ENCODE measurements at places on chromosomes 5 and 9.

GRCh38 chr9:16236882-16237281 is 633.6 kb downstream of the BNC2 start:
- no peak for DNase-seq

DNA sequence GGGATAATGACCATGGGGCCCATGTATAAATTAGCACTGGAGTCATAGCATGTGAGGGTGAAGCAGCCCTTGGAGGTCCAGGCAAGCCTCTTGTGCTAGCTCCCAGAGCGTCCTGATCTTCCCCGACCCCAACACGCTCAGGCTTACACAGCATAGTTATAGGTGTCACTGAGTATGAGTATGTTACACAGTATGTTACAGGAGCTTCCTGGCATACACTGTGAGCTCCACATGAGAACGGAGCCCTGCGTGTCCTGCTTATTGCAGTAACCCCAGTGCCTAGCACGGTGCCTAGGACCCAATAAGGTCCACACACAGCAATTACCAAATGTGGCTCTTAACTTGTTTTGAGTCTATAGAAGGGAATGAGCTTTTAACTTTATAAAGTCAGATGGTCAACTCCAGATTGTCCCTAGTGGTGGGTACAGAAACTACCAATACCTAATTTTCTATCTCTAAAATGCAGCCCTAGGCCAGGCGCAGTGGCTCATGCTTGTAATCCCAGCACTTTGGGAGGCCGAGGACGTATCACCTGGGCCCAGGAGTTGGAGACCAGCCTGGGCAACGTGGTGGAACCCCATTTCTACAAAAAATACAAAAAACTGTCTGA is 64.1 kb downstream of the PLAC8L1 start:
- no peak for DNase-seq

- DNase-seq, result no peak
Measured at GRCh38 chr5:6757414-6757969, 44.3 kb downstream of the TENT4A start.

DNA sequence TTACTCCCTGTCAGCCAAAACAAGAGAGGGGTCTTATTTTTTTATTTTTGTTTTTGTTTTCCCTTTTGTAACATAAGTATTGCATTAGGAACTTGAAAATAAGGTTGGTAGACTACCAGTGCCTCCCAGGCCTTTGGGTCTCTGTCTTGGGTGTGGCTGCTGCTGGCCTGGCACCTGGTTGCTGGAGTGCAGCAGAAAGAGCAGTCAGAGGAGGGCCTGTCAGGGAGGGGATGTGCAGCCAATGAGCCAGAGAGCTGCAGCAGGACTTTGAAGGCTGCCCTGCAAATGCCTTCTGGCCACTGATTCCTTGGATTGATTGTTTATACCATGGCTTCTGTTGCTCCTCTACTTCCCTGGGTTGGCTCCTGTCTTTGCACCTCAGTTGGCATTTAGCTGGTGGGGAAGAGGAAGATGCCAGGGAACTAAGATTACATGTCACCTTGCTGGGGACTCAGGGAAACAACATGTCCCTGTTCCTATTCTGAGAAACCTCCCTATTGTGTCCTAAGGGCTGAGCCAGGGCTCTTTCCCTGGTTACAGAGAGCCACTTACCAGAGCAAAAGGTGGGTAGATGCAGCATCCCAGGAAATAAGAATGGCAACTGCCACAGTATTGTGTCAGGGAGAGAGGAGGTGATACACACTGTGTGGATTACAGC is 66.6 kb downstream of the ANGPTL2 start:
- no peak for DNase-seq

DNA sequence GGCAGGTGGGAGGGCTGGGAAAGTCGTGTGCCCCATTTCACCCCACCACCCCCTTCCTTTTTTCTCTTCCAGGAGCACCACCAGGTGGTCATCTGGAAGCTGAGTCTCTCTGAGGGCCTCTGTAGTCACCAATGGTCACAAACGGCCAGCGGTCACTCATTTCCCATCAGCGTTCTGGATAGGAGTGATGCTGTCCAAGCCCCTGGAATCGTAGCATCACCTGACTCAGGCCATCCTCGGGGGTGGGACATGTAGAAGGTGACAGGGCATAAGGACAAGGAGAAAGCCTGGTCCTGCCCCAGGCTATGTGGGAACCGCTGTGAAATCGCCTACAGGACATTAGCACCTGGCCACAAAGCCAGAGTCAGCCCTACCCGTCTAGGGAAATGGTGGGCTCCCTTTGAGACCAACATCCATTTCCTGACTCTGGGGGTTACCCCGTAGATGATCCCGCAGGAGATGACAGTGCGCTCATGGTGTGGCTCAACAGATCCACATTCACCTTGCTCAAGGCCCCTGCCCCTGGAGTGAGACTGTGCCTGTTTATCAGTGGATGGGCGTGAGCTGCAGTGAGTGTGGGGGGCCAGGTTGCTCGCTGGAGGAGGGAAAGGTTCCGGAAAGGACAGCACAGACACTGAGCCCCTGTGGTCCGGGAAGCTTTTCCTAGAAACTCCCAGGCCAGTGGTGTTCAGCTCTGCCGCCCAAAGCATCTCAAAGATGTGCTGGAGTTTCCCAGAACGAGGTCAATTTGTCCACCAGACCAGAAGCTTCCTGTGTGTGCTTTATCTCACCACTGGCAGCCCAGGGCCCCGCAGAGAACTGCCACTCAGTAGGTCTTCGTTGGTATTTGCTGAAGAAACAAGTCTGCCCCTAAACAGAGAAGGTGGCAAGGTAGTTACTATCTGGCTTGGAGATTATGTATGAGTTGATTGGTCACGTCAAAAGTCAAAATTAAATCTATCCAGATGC is 61.1 kb upstream of the UNC5A start:
- no peak for DNase-seq

- DNase-seq, result no peak
Measured at GRCh38 chr9:122276096-122276495, 11.4 kb downstream of the MRRF start.

DNA sequence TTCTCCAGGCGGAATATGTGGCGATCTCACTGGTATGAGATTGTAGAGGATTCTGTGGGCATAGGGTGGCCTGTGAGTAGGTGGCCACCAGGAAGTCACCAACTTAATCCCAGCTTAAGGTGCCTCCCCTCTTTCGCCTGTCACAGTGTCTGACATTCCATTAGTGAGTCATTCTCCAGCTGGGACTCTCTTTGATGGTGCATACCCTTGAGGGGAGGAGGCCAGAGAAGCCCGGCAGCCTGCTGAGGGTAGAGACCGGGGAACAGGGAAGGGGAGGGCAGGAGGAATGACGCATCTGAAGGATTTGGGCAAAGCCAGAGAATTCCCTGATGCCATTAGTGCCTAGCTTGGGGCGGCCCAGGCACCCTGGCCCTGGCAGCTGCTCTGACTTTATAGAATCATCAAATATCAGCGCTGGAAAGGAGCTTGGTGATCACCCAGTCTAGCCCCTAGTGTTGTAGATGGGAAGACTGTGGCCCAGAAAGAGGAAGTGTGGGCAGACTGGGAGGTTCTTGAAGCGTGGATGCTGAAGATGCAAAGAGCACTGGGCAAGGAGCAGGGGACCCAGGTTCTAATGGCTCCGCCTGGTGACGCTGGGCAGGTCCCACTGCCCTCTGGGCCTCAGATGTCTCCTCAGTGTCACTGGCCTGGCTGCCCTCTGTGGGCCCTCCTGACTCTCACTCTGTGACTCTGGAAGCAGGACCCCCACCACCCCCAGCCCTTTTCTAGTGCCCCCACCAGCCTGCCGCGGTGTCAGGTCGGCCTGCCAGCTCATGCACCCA is 41.4 kb downstream of the DAB2IP start:
- no peak for DNase-seq

DNA sequence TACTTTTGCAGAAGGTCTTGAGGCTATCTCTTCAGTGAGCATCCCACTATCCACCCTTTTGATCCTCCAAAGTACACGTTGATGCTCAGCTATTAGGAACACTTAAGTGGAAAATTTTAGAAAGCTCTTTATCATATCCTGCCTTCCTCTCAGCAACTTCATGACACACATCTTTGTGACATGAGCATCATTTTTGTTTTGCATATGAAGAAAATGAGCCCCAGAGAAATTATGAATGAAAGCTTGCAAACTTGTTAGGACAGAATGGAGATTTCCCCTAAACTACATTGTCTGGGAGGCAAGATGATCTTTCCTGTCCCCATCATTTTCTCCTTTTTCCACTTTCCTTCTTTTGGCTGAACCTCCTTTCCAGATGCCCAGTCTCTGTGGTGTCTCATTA is 239.4 kb upstream of the PIK3R1 start:
- DNase-seq, result no peak

DNA sequence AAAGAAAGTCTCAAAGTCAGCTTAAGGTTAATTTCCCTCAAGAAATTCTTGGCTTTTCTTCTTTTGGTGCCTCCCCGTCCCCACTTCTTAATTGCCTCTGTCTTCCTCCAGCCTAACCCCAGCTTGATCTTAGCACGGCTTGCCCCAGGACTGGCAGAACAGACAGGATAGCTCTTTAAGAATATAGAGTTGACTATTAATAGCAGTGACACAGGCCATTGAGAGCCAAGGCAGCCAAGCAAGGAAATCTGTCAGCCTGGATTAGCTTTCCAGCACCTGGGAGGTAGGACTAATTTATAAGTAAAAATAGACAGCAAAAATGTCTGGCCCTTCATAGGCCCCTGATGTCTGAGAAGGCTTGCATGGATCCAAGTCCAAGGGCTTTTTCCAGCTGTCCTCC is 384.6 kb upstream of the SLC30A5 start:
- DNase-seq, result no peak

DNA sequence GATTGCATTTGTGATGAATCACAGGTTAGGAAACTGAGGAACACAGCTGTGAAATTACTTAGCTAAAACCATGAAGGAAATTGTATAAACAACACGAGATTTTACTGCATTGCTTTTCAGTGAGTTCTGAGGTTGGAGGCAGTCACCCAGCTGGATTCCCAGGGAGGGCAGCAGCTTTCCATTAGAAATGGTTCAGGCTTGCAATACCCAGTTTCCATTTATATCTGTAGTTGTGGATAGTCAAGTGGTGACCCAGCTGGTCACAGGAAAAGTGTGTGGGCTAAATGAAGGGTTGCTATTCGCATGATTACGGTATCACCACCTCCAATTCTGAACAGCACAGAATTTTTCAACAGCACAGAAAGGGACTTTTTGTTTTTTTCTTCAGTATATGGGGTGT is 34.3 kb upstream of the SPATA31D4 start:
- DNase-seq, result no peak

- DNase-seq, result no peak
Measured at GRCh38 chr5:68320413-68320986, 104.9 kb downstream of the PIK3R1 start.

- DNase-seq, result no peak
Measured at GRCh38 chr9:14909601-14909960, 647 bp downstream of the FREM1 start.

DNA sequence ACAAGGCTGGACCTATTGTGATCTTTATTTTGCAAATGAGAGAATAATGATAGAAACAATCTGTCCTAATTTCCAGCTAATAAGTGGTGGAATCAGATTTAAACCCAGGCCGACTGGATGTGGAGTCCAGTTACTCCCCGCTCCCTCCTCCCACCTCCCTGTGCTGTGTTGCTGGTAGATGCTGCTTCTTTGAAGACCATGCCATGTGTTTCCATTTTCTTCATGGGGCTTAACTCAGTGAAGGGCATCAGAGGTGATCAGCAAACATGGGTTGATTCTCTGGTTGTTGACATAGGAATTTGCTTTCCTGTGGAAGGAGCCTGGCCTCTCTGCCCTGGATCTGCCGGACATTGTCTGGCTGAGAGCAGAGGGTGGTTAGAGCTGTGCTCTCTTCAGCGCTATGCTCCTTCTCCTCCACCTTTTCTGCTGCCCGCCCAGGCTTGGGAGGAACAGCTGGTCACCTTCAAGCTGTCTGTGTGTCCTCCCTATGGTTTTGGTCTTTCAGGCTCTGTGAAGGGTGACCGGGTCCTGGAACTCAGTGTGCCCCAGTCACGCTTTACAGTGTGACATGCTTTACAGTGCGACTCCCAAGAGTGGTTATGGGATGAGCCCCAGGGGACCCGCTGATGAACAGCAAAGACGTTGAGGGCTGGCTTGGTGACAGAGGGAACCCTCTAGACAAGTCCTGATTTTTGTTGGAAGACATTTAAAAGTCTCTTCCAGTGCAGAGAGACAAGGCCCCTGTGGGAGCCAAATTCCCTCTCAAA is 68.4 kb upstream of the RPS23 start:
- DNase-seq, result no peak

GRCh38 chr9:38032266-38033110 is 36.5 kb downstream of the SHB start:
- DNase-seq, result no peak

- no peak for DNase-seq
Measured at GRCh38 chr5:151199581-151200185, 24.2 kb downstream of the CCDC69 start.

- no peak for DNase-seq
Measured at GRCh38 chr5:147384346-147385193, 125.3 kb downstream of the DPYSL3 start.

GRCh38 chr9:73426269-73426668 is 274.6 kb downstream of the ANXA1 start:
- no peak for DNase-seq

- DNase-seq, result no peak
Measured at GRCh38 chr5:159712672-159713071, 203.6 kb upstream of the ADRA1B start.

DNA sequence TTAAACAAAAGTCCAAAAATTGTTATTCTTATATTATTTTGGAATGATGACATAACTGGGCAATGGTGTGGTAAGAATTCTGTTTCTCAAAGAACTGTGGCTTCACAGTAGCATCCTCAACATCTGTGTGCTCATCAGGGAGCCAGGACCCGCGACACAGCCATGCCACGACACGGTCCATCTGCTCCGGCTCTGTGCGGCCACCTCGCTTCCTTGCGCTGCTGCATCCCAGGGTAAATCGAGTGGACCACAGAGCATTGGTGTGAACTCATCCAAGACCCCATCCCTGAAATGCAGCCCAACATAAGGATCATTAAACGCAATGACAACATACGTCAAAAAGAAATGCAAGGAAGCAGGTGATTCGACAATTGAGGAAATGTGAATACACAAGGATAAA is 15.3 kb downstream of the WHRN start:
- no peak for DNase-seq

GRCh38 chr5:55691265-55692105 is 20.6 kb downstream of the SLC38A9 start:
- DNase-seq, result no peak

GRCh38 chr5:116237917-116238500 is 153.2 kb downstream of the COMMD10 start:
- no peak for DNase-seq

GRCh38 chr5:93145767-93146166 is 435.3 kb downstream of the NR2F1-AS1 start:
- no peak for DNase-seq

GRCh38 chr5:150065886-150066285 is 20.5 kb downstream of the CSF1R start:
- no peak for DNase-seq

Measured in activated CD8-positive, alpha-beta memory T cell treated with anti-CD3 and anti-CD28 coated beads for 48 hours (primary cell).